ENCODE measurements at places on chromosomes 6 and 20. TPM values are rescaled to one million over a fixed set of nuclear protein-coding genes. Genes with fewer than 3 reads are reported as not detected.

ABHD16B gene
- not detected for polyA plus RNA-seq

SAMD5 gene
- polyA plus RNA-seq, result not detected

LCA5 gene
- 0.86 TPM for polyA plus RNA-seq

ARHGAP18 gene
- polyA plus RNA-seq, result 25.0 TPM

ZBTB12 gene
- polyA plus RNA-seq, result 8.3 TPM

PSORS1C1 gene
- polyA plus RNA-seq, result 3.0 TPM

CPXM1 gene
- 58.3 TPM for polyA plus RNA-seq

SUMO4 gene
- polyA plus RNA-seq, result not detected

BPIFB1 gene
- polyA plus RNA-seq, result not detected

FAM209B gene
- not detected for polyA plus RNA-seq

STMND1 gene
- not detected for polyA plus RNA-seq

VAPB gene
- 16.9 TPM for polyA plus RNA-seq

ABRACL gene
- 21.9 TPM for polyA plus RNA-seq

SLC17A1 gene
- polyA plus RNA-seq, result not detected

DAAM2 gene
- 0.23 TPM for polyA plus RNA-seq

MLIP gene
- polyA plus RNA-seq, result not detected

OR2H2 gene
- not detected for polyA plus RNA-seq

CTAGE9 gene
- not detected for polyA plus RNA-seq

Data from SK-N-SH (cell line).